Myocyte (in vitro differentiated cells): ENCODE measurements at places on chromosomes 1 and 21.
A peak's percentile ranks its signal among the peaks of the same experiment; 100 is the strongest.

DNA sequence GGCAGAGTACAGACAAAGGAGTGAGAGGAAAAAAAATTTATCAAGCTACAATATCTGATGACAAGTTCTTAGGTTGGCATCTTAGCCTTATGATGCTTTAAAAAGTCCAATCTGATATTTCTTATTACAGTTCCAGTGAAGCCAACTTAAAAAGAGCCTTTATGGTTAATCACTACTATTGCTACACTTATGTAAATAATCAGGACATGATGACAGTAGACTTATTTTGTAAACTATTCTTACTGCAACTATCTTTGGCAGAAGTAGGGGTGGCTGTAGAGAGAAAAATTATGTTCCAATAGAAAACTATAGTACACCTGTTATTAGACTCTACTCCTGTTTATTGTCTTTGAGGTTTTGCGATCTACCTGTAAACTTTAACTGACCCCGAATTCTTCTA, 25.8 kb upstream of the NUF2 start:
- no peak for DNase-seq

- no peak for DNase-seq
Observed at GRCh38 chr1:27622828-27623227, 12.2 kb downstream of the FGR start.

GRCh38 chr1:110338309-110338885, 780 bp upstream of the RBM15 start:
- DNase-seq: peak; percentile 91

DNA sequence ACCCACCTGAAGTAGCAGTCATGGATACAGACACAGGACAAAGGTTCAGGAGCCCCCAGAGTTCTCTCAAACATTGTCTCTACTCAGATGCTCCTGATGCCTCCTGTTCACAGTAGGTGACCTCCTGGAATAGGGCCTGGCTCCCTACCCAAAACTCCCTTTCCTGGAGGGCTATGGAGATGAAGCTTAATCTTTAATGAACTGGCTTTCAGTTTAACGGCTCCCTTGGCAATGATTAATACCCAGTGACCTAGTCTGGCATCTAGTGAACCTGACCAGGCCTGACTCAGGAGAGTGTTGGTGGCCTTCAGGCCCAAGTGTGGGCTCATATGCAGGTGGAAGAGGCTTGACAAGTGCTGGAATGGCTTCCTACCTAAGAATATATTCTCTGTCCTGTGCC, 65.2 kb upstream of the TRABD2B start:
- no peak for DNase-seq

DNA sequence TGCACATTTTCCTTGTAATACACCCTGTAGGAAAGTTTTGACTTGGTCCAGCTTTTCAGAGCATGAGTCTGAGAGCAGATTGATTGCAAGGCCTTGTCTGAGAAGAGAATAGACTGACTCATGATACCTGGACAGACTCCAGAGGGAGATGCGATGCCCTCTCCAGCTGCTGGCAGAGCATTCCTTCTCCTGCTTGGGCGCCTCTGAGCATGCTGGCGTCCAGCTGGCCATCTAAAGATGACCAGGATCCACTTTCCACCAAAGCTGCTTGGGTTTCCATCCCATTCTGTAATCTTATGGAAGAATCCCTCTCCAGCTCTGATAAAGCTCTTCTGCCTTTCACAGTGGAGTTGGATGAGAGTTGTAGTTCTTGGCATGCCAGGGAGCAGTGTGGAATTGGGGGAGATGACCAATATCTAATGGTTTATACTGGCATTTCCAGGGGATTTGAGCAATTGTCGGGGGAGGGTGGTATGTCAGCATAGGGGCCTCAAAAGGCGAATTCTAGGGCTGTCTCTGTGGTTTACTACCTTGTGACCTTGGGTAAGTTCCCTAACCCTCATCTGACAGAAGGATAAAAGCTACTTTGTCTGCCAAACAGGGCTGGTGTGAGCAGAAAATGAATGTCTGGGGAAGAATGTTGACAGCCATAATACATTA, 19.5 kb downstream of the SZRD1 start:
- peak; percentile 95 for DNase-seq
